Stimulated activated CD4-positive, alpha-beta T cell treated with anti-CD3 and anti-CD28 coated beads, Interleukin-4, amount 100 ng/mL, for 48 hours (primary cell): ENCODE measurements at places on chromosomes 7 and 10.

- no peak for DNase-seq
Observed at GRCh38 chr10:69180525-69181204, 631 bp downstream of the SUPV3L1 start.

GRCh38 chr7:37643876-37644275, 39.7 kb upstream of the GPR141 start:
- no peak for DNase-seq

- DNase-seq = no peak
Observed at GRCh38 chr7:3434611-3435010, 133.6 kb downstream of the SDK1 start.

GRCh38 chr7:117472335-117472734, 7.5 kb upstream of the CFTR start:
- no peak for DNase-seq

- no peak for DNase-seq
Observed at GRCh38 chr7:94913391-94913790, 6.0 kb downstream of the PPP1R9A start.

- no peak for DNase-seq
Observed at GRCh38 chr10:86954681-86955500, 2.5 kb downstream of the MMRN2 start.

- no peak for DNase-seq
Observed at GRCh38 chr7:116451957-116452729, 47.4 kb upstream of the CAV2 start.
